ENCODE measurements at places on chromosomes 6 and 20.

GRCh38 chr6:139030228-139030963 lies 1.9 kb downstream of the ABRACL start:
- peak; percentile 62 for DNase-seq

GRCh38 chr6:69005199-69005598 lies 370.1 kb downstream of the ADGRB3 start:
- no peak for DNase-seq

DNA sequence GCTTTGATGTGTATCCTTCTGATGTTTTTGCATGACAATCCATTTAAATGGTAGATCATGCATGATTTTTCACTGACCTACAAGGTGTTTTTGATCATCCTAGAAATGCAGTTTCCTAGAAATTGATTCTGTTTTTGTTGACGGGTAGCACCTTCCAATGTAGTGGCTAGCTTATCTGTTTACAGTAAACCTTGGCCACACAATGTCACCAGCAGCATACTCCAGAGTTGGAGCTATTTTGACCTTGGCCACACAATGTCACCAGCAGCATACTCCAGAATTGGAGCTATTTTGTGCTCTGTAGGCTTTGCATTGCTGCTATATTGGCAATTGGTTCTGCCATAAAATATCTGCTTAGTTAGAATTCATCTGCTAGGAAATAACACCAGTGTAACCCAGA lies 74.6 kb upstream of the NAA20 start:
- DNase-seq = no peak

- DNase-seq = no peak
Observed at GRCh38 chr6:149168968-149169367, 148.5 kb upstream of the TAB2 start.

DNA sequence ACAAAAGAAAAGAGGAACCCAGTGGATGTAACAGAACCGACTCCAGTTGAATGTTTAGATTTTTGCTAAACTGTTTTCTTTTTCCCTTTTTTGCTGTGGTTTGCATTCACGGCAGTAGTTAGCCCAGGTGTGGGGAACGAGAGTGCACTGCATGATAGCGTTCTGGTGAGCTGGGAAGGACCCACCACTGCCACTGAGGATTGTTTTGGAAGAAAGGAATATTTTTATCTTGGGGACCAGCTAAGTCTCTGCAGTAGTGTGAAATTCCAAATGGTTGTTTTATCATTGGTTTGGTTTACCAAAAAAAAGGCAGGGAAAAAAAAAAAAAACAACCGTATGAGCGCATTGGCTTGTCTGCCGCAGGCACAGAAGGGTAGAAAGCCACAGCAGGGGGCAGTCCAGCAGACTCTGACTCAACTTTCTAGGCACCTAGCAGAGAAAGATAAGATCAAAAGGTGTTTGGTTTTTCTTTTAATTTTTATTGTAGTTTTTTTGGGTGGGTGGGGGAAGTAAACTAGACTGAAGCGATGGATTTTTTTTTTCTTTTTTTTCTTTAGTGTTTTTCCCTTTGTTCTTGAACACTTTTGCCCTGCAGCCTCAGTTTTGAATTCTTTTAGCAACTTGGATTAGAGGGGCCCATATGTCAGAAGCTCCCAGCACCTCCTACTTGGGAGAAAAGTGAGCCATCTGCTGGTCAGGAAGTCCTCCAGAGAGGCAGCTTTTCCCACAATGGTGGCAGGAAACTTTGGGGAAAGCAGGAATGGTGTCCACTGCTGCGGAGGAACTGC lies 13.5 kb upstream of the RAB5IF start:
- DNase-seq = no peak

DNA sequence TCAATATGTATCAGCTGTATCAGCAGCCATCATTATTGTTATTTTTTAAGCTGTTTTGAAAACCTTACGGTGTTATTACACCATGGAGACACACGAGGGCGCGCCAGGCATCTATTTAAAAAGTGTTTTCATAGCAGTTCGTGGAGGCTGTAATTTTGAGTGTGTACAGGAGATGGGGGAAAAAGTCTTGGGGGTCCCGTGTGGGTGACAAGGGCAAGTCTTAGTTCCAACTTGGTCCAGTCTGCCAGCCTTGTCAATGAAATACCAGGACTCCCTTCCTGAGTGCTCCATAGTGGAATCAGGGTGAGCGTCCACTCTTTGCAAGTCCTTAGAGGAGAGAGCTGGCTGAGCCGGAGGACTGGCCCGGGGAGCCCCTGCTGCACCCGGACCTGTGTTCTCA lies 43.3 kb downstream of the SLC2A10 start:
- peak; percentile 40 for DNase-seq

- peak; percentile 52 for DNase-seq
Observed at GRCh38 chr20:43448748-43449535, 8.8 kb upstream of the SRSF6 start.

GRCh38 chr20:63208346-63208909 lies 7.5 kb downstream of the YTHDF1 start:
- no peak for DNase-seq

GRCh38 chr20:42895020-42895419 lies 294.7 kb downstream of the PTPRT start:
- DNase-seq = no peak

GRCh38 chr6:140879946-140880345 lies 1252.8 kb upstream of the GJE1 start:
- peak; percentile 55 for DNase-seq

DNA sequence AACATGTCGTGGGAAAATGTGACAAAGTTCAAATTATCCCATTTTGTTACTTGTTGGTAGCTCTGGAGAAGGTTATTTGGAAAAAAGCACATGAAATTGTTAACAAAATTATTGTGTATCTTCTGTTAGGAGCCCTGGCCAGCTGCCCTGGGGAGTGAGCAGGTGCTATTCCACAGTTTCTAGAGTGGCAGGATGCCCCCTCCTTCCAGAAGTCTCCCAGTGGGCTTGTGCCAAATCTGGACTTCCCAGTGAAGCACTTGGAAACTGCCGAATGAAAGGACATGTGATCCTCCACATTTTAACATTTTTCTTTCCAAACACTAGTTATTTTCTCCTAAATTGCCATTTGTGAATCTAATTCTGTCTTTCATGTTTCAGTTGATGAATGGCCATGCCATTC lies 66.9 kb upstream of the CLDN20 start:
- DNase-seq = no peak

DNA sequence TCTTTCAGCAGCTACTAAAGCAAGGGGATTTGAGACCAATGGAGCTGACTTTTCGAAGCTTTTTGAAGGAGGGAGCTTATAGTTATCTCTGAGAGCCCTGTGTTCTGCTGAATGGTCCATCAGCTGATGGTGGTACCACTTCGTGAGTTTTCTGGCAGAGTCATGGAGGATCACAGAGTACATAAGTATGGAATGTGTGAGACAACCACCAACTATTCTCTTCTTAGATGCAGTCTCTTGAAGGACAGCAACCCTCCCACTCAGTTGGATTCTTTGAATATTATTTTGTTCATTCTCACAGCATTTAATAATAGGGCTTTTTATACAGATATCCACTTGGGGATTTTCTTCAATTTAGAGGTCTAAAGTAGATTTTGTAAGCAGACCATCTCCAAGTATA lies 75.3 kb downstream of the ELOVL2 start:
- no peak for DNase-seq

Data from inflammatory macrophage (primary cell).